Activated CD8-positive, alpha-beta memory T cell treated with anti-CD3 and anti-CD28 coated beads, Interleukin-2, amount 50 U/mL, for 48 hours (primary cell): ENCODE measurements at places on chromosomes 5 and 9.

DNA sequence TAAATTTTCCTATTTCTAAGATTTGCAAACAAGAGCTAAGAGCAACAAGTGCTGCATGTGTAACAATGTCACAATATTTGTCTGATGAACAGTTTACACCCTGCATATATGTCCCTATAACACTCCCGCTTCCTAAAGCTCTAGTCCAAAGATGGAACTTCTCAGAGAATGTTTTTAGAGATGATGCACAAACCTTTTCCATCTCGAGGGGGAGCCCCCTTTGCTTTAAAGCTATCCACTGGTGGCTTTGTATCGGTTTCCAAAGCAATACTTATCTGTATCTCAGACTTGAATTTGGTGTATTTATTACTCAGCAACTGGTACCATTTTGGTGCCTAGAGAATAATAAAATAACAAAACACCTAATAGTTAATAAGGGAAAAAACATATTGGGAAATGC lies 11.0 kb downstream of the CEP120 start:
- DNase-seq: no peak

DNA sequence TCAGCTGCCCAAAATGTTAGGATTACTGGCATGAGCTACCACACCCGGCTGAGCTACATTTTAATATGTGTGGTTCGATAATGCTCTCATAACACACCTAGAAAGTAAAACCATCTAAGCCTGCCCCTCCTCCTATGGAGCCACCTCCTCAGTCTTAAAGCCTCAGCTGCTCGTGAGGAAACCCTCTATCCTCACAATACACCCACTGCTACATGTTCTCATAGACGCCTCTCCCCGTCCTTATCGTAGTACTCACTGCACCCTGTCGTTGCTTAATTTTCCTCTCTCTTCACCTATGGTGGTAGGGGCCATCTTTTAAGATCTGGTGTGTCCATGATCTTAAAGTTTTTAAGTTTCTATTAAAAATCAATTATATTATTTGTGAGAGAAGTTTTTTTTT lies 72.9 kb downstream of the RCL1 start:
- no peak for DNase-seq

- no peak for DNase-seq
These were observed 139.1 kb upstream of the ADRA1B start for GRCh38 chr5:159777049-159777660.

- no peak for DNase-seq
These were observed 461.3 kb upstream of the RORB start for GRCh38 chr9:74035786-74036185.
